ENCODE measurements at places on chromosomes 11 and 22.

DNA sequence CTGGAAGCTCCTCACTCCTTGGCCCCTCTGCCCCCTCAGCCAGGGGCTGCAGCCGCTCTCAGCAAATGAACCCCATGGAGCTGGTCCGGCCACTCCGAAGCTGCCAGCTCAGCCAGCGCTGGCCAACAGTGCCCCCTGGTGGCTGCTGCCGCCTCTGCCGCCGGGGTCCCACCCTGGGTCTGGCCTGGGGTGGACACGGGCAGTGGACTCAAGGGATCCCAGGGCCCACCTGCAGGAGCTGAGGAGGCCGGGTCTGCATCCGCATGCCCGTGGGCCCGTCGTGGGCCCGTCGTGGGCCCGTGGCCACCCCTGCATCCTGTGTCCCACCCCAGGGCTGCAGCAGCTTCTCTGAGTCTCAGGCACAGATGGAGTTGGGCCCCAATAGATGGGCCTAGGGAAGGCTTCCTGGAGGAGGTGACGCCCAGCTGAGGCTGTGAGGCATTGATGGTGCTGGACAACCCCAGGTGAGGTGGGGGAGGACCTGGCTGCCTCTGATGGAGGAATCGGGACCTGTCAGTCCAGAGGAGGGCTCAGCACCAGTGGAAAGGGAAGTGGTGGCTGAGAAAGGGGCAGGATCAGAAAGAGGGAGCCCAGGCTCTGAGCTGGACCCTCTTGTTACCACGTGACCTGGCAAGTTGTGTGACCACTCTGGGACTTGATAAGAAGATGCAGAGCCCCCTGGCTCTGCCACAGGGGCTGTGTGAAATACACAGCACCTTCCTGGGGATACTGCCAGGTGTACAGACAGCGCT lies 522.3 kb downstream of the BRD1 start:
- DNase-seq = peak; percentile 57

DNA sequence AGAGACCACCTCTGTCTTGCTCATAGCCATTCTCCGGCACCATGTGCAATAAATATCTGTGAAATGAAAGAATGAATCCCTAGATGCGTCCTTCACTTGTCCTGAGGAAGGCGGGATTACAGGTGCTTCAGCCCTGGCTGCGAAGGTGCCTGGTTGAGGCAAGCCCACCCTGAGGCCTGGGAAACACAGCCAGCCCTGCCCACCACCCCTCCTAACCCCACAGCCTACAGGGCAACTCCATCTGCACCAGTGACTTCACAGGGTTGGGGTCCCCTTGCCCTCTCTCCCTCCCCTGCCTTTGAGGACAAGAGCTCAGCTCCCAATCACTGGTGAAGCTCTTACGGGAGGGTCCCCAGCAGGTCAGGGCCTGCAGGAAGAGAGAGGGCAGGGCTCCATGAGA lies 17.5 kb upstream of the SCGB1A1 start:
- DNase-seq = no peak

GRCh38 chr22:46140989-46141928 lies 9.1 kb upstream of the PPARA start:
- DNase-seq = no peak

DNA sequence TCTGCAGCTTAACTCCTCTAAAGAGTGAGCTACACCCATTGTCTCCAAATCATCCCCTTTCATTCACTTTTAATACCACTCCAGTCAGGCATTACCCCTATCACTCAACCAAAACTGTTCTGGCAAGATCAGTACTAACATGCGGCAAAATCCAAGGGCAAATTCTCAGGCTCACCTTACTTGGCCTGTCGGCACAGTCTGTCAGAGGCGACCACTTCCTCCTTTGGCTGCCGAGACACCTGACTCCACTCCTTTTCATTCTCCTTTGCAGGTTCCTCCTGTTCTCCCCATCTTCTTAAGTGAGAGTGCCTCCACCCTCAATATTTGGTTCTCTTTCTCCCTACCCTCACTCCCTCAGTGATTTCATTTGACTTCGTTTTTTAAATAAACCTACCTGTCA lies 4.2 kb downstream of the C11orf91 start:
- no peak for DNase-seq

DNA sequence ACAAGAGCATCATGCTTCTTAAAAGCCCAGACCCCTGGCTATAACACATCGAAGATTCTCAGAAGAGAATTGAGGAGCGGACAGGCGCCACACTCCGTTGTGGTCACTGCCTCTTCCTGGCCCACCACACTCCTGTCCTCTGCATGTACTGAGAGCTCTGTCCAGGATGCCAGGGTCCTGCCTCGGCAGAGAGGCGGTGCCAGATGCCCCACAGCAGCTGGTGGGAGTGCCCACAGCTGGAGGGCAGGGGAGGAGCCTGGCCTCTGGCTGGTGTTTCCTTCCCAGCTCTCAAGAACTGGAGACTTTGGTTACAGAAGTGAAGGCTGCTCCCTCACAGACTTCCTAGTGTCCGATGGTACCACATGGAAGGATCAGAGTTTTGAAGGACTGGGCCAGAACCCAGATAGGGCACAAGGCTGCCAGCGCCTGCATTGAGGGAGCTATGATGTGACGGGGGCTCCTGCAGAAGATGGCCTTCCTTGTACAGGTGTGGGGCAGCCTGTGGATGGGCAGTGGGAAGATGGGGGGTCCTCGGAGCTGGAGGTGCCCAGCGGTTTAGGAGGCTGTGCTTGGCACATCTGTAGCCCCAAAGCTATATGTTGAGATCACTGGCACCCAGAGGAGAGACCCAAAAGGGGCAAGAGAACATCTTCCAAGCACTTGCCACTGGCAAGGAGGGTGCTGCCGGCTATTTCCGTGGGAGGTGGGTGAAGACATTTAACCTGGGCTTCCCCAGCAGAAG lies 19.4 kb downstream of the RSPH14 start:
- no peak for DNase-seq

- DNase-seq = no peak
These were observed 77.0 kb upstream of the FGF3 start for GRCh38 chr11:69896250-69896649.

GRCh38 chr22:19733755-19734154 lies 10.4 kb downstream of the GP1BB start:
- no peak for DNase-seq

GRCh38 chr11:131581046-131581445 lies 210.6 kb downstream of the NTM start:
- DNase-seq = no peak

DNA sequence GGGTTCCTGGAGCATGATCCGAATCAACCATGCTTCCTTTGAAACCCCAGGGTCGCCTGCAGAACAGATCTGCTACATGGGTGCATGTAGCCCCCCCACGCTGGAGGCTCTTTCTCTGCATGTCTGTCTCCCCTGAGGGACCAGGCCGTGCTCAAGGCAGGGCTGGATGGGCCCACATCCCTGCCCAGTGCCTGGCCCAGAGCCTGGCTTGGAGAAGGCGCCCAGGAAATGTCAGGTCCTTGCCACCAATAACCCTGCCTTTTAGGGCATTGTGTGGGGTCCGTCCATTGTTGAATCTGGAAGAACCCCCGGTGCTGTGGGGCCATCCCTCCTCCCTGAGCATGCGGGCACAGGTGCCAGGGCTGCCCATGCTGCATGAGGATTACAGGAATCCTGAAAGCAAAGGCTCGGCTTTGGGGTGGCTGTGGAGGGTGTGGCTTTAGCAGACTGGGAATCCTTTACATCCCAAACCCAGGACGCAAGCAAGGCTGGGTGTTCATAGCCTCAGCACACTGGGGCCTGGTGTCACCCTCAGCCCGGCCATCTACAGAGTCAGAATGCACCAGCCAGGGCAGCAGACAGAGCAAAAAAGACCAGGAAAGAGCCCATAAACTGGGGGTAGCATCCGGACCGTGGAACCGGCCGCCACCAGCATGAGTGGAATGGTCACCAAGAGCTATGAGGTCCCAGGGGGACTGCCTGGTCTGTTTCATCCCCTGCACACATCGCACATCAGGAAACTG lies 48.2 kb downstream of the RTL6 start:
- DNase-seq = no peak

DNA sequence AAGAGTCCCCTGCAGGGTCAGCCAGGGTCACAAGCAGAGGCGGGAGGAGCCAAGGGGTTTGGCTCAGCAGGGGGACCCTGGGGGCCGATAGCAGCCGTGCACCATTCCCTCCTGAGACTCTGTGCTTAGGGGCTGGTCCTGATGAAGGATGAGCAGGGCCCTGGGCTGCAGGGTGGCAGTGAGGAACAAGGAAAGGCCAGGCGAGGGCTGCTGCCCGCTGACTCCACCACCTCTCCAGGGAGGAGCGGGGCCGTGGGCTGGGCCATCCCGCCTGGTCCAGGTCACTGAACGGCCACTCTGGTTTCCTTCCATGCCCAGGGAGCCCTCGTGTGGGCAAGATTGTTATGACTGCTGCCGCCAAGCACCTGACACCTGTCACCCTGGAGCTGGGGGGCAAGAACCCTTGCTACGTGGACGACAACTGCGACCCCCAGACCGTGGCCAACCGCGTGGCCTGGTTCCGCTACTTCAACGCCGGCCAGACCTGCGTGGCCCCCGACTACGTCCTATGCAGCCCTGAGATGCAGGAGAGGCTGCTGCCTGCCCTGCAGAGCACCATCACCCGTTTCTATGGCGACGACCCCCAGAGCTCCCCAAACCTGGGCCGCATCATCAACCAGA lies 9.2 kb upstream of the NDUFS8 start:
- DNase-seq = no peak

DNA sequence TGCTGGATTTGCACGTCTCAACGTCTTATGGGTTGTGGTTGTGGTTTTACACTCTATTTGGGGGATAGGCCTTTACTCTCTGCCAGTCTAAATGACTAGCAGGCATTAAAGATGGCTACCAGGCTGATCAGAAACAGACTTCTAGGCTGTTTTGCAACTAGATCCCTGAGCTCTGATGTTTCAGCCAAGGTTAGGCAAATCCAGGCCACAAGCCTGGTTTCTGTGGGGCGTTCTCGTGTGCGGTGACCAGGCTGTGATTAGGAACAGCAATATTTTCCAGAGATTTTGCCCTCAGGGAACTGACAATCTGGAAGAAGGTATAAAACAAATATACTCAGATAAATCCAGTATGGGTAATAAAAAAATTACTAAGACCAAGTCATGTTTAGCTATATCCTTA lies 502.4 kb downstream of the INSC start:
- no peak for DNase-seq

DNA sequence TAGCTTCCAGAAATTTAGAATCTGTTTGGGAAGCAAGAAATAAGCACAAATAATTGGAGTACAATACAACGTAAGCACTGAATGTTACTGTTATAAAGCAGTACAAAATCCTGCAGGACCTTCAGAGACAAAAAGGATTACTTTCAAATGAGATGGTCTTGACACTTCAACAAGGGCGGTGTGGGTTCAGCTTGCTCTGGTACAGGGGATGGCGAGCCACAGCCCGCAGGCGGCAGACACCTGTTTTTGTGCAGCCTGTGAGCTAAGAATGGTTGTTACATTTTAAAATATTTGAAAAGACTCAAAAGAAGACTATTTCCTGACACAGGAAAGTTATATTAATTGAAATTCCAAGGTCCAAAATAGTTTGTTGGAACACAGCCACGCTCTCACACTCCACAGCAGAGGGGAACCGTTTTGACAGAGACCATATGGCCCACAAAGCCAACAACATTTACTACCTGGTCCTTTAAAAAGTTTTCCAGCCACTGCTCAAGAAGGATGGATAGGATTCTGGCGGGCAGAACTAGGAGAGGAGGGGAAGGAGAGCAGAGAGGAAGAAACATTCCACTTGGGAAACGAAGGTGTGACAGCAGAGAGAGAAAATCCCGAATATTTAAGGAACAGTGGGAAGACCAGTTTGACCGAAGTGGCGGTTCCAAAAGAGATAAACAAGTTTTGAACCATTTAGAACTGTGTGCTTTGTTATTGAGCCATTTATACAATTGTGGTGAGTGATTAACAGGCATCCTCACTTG lies 6.3 kb downstream of the PRDM10 start:
- DNase-seq = no peak

DNA sequence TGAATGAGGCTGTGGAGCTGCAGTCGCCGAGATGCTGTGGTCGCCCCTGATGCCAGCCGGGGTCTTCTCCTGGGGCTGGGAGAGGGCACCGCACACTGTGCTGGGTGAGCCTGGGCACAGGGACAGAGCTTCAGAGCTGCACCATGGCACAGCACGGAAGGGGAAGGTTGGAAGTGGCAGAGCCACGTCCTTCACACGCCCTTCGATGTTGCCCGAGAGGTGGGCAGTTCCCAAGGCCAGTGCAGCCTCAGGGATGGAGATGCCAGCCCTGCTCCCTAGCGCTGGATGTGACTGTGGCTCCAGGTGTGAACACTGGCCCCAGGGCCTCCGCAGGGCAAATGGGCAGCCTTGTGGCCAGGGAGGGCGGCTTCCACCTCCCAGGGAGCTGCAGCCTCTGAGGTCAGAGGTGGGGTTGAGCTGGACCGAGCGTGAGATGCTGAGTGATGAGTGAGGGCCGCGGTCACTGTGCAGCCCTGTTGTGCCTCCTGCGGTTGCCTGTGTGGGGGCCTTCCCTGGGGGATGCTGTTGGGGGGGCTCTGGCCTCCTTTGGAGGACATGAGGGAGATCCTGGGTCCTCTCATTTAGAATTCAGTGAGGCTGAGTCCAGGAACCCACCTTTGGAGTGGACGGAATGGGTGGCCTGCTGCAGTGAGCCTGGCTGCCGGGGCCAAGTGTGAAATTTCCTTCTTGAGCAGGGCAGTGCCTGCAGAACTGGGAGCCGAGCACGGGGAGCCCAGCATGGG lies 1090.0 kb downstream of the BRD1 start:
- DNase-seq = no peak

DNA sequence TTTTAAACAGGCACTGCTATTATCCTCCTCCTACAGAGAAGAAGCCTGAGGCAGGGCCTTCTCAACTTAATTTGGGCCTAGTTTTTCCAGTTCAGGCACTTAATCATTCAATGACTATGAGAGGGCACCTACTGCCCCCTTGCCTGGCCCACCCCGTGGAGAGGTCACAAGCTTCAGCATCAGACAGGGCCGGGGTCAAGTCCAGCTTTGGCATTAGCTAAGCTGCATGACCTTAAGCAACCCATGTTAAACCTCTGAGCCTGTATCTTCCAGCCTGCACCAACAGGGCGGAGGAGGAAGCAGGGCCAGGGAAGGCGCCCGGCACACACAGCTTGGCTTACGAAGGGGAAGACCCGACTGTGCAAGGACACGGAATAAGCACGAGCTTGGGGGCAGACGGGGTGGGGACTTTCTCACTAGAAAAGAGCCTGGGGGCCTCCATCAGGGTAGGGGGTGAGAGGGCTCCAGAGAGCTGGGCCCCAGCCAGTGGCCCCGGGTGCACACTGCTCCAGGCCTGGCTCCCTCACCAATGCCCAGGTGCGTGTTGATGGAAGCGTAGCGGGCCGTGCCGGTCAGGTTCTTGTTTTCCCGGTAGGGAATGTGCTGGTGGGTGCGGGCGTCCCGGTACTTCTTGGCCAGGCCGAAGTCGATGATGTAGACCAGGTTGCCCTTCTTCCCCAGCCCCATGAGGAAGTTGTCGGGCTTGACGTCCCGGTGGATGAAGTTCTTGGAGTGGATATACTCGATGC lies 16.9 kb downstream of the CSNK1E start:
- DNase-seq = no peak

- DNase-seq = no peak
These were observed 54.4 kb downstream of the TRAF6 start for GRCh38 chr11:36455658-36456111.

DNA sequence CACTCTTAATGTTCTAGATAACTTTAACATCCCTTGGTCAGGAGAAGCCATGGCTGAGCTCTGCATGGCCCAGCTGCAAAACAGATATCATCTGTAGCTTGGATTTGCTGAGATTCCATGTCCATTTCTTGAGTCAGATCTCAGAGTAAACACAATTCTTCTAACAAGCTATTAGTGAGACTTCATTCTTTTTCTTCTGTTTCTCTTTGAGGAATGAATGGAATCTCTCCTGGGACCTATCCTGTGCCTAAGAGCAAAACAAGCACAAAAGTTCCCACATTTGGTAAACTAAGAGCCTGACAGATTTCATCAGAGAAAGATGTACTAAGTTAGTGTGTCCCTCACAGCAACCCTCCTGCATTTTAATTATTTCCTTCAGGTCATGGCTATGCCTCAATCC lies 142.8 kb downstream of the MAML2 start:
- DNase-seq = no peak
